ENCODE measurements at places on chromosomes 3 and 15. TPM values are rescaled to one million over a fixed set of nuclear protein-coding genes. Genes with fewer than 3 reads are reported as not detected.

- no peak for DNase-seq
These were observed 46.1 kb upstream of the SLCO2A1 start for GRCh38 chr3:134075846-134076245.

The OTOL1 gene
- not detected for polyA plus RNA-seq

The PGBD4 gene
- polyA plus RNA-seq: 0.89 TPM

- no peak for DNase-seq
These were observed 599.4 kb downstream of the ZIC1 start for GRCh38 chr3:148008591-148008990.

The PEX11A gene
- 5.6 TPM for polyA plus RNA-seq

- no peak for DNase-seq
These were observed 36.6 kb downstream of the ATP11B start for GRCh38 chr3:182829761-182830405.

The KBTBD12 gene
- polyA plus RNA-seq: 0.29 TPM

GRCh38 chr3:126342991-126343648 is 14.1 kb downstream of the KLF15 start:
- DNase-seq: peak; percentile 46

- no peak for DNase-seq
These were observed 46.7 kb downstream of the EMC4 start for GRCh38 chr15:34271493-34271892.

The AADACL2 gene
- polyA plus RNA-seq: not detected

The TMEM207 gene
- polyA plus RNA-seq: not detected

The AP3B2 gene
- 0.96 TPM for polyA plus RNA-seq

The CPLX3 gene
- polyA plus RNA-seq: 0.10 TPM

- DNase-seq: peak; percentile 84
These were observed 315.4 kb upstream of the RASGRP1 start for GRCh38 chr15:38879909-38880471.

GRCh38 chr3:157438194-157438730 is 1.6 kb downstream of the PTX3 start:
- peak; percentile 29 for DNase-seq

DNA sequence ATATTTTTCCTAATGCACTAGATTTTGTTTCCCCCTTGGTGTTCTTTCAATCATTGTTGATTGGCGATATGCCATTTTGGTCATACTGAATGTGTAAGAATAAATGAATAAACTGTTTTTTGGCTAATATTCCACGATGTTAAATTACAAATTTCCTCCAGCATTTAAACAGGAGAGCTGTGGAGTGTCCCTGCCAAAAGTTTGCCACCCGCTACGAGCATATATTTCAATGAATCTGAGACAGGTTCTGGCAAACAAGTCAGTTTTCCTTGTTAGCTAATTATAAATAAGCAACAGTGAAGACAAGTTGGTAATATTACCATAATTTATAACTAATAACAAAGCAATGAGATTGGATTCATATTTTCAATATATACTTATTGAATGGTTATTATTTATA is 777.6 kb downstream of the ROBO1 start:
- no peak for DNase-seq

DNA sequence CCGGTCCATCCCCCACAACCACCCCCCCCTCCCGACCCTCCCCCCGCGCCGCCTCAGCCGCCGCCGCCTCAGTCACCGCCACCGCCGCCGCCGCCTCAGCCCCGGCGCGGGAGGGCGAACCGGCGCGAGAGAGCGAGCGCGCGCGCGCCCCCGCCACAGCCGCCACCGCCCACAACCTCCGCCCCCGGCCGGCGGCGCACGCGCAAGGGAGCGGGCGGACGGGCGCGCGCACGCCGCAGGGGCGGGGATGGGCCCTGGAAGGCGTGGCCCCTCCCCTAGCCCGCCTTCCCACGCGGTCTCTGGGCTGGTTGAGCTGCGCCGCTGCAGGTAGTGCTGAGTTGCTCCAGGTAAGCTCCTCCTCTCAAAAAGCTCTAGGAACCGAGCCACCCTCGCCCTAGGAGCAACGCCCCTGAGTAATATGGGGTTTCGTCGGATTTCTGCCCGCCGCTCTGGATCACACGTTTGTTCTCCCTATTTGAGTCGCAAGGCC is at the start of gene TMCC1:
Gene TMCC1, minus strand, starts transcription at position 131 of the 490 bp plus-strand sequence.
- DNase-seq: peak; percentile 89

The IGF1R gene
- polyA plus RNA-seq: 5.9 TPM

The GADL1 gene
- polyA plus RNA-seq: 0.01 TPM

GRCh38 chr3:144189044-144189443 is 217.4 kb downstream of the DIPK2A start:
- no peak for DNase-seq

The FANCD2OS gene
- polyA plus RNA-seq: not detected

- peak; percentile 24 for DNase-seq
These were observed 16.0 kb downstream of the SEC61A1 start for GRCh38 chr3:128068156-128068620.

GRCh38 chr3:191051037-191051436 is 148.0 kb upstream of the OSTN start:
- peak; percentile 55 for DNase-seq

GRCh38 chr3:149894205-149894604 is 76.5 kb downstream of the PFN2 start:
- DNase-seq: no peak

DNA sequence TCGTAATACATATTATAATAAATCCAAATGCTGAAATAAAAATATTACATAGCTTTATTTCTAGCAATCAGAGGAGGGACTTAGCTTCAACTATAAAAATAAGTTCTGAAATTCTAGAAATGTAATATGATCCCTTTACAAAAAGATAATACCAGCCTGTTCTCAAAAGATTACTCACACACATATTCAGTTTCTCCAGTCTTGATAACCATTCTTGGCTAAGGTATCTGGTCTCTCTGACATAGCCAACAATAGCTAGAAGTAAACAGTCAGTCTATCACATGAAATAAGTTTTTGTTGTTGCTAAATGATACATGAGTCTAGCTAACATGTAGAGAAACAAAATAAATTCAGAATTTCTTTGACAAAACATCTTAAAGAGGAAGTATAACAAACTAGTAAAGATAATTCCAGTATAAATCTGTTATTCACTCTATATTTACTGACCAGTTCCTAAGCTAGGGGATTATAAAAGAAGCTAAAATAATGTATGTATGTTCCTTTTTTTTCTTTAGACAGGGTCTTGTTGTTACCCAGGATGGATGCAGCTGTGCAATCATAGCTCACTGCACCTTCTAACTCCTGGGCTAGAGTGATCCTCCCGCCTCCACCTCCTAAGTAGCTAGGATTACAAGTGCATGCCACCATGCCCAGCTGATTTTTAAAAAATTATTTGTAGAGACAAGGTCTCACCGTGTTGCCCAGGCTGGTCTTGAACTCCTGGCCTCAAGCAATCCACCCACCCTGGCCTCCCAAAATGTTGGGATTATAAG is 170.6 kb downstream of the TBL1XR1 start:
- no peak for DNase-seq
